ENCODE measurements at places on chromosomes 2 and 18.

DNA sequence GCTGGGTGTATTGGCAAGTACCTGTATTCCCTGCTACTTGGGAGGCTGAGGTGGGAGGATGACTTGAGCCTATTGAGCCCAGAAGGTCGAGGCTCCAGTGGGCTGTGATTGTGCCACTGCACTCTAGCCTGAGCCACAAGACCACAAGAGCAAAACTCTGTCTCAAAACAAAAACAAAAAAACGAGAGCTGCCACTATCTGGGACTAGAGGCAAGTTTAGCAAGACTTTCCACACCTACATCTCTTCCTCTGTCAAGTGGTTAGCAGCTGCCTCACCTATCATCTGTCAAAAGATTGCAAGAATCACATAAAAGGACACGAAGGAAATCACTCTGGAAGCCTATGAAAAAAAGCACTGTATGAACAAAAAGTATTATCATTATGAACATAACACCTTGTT lies 55.2 kb upstream of the RIOK3 start:
- DNase-seq = no peak

DNA sequence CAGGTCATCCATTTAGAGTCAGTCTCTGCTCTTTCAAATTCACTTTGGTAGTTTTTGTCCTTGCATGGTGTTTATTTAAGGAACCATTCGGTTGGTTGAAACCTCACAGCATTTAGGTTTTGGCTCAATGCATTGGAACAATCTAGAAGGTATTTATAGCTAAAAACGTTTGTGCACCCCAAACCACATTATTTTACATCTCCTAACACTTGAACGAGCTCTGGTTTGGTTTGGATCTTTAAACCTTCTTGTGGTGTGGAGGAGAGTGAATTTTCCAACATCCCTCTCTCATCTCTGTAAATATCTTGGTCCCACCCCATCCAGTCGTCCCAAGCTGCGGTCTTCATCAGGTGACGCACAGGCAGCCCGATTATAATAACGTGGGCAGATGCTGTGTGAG lies 287.9 kb downstream of the LPIN1 start:
- DNase-seq = no peak

- no peak for DNase-seq
These were observed 90.3 kb upstream of the TMEM17 start for GRCh38 chr2:62596061-62596921.

GRCh38 chr2:195505701-195506100 lies 151.3 kb upstream of the SLC39A10 start:
- no peak for DNase-seq

DNA sequence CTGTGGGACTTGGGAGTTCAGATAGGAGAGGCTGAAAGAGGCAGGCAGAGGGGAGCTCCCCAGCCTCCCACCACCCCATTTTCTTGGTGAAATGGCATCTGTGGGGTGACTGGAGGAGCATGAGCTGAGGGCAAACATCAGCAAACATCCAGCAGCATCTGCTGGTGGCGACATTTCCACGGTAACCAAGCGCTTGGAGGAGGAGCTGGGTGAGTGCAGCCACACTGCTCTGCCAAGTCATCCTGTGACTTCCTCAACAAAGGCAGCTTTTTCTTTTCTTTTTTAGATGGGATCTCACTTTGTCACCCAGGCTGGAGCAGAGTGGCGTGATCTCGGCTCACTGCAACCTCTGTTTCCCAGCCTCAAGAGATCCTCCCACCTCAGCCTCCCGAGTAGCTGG lies 5.6 kb downstream of the TXNL4A start:
- no peak for DNase-seq

- DNase-seq = no peak
These were observed 306.7 kb upstream of the CCDC68 start for GRCh38 chr18:55265984-55266383.

GRCh38 chr2:65549257-65549627 lies 116.8 kb upstream of the SPRED2 start:
- no peak for DNase-seq
